ENCODE measurements at places on chromosomes 4 and X. TPM values are rescaled to one million over a fixed set of nuclear protein-coding genes. Genes with fewer than 3 reads are reported as not detected.

GRCh38 chr4:184403384-184403781 is 71.0 kb downstream of the IRF2 start:
- DNase-seq, result no peak
- no peaks in the 10 kb centered on the region for H3K27me3 ChIP-seq
- no peak overlapping the region for H3K4me3 ChIP-seq
- H3K4me1 ChIP-seq, result peaks cover 25% of the 10 kb centered on the region
- H3K27ac ChIP-seq, result no peak overlapping the region

DNA sequence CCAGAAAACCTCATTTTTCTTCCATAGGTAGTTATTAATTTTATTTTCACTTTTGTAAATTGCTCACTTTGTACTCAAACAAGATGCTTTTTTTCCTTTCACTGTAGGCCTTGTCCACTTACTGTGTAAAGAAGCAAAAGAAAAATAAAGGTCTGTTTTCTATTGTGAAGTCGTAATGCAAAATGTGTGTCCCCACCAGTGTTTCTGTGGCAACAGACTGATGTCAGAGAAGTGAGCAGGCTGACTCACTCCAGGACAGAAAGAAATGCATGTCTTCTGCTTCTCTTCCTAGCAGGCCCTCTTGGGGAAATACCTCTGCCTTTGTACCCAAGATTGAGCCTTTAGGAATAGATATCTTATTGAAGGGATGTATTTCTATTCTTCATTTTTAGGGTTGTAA is 30.3 kb downstream of the INPP4B start:
- H3K27me3 ChIP-seq, result no peaks in the 10 kb centered on the region
- DNase-seq, result no peak
- no peak overlapping the region for H3K27ac ChIP-seq
- H3K4me1 ChIP-seq, result no peaks in the 10 kb centered on the region
- no peak overlapping the region for H3K4me3 ChIP-seq
- H3K36me3 ChIP-seq, result no peaks in the 10 kb centered on the region

GRCh38 chr4:48372272-48372671 is 30.9 kb downstream of the SLAIN2 start:
- no peaks in the 10 kb centered on the region for H3K27me3 ChIP-seq
- no peak overlapping the region for H3K4me3 ChIP-seq
- no peak overlapping the region for H3K27ac ChIP-seq
- no peaks in the 10 kb centered on the region for H3K36me3 ChIP-seq

DOCK11 gene
- total RNA-seq, result 5.9 TPM

DNA sequence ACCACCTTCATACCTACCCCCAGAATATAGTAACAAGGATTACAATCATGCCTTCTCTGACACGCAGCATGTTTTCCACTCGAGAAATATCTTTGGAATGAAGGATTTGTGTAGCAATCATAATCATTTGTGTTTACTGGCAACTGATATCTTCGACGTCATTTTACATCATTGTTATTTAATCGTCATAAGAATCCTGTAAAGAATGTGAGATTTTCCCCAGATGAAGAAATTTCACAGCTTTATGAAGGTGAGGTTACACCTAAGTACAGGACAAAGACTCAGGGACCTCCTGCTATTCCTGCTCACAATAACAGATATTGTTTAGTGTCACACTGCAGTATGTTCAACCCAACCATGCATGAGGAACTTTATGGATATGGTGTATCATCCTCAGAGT is 198.2 kb upstream of the LDB2 start:
- H3K36me3 ChIP-seq, result no peaks in the 10 kb centered on the region
- peaks cover 18% of the 10 kb centered on the region for H3K4me1 ChIP-seq
- H3K27ac ChIP-seq, result no peak overlapping the region
- no peak overlapping the region for H3K4me3 ChIP-seq
- DNase-seq, result no peak

GRCh38 chrX:17669891-17670290 is 67.4 kb upstream of the SCML1 start:
- H3K36me3 ChIP-seq, result no peaks in the 10 kb centered on the region
- no peak overlapping the region for H3K27ac ChIP-seq
- no peaks in the 10 kb centered on the region for H3K27me3 ChIP-seq
- no peaks in the 10 kb centered on the region for H3K4me1 ChIP-seq
- no peak overlapping the region for H3K4me3 ChIP-seq

GRCh38 chr4:8010618-8011017 is 71.0 kb upstream of the AFAP1 start:
- no peak overlapping the region for H3K4me3 ChIP-seq
- DNase-seq, result peak; percentile 30
- no peak overlapping the region for H3K27ac ChIP-seq
